ENCODE measurements at places on chromosomes 3 and 15.

DNA sequence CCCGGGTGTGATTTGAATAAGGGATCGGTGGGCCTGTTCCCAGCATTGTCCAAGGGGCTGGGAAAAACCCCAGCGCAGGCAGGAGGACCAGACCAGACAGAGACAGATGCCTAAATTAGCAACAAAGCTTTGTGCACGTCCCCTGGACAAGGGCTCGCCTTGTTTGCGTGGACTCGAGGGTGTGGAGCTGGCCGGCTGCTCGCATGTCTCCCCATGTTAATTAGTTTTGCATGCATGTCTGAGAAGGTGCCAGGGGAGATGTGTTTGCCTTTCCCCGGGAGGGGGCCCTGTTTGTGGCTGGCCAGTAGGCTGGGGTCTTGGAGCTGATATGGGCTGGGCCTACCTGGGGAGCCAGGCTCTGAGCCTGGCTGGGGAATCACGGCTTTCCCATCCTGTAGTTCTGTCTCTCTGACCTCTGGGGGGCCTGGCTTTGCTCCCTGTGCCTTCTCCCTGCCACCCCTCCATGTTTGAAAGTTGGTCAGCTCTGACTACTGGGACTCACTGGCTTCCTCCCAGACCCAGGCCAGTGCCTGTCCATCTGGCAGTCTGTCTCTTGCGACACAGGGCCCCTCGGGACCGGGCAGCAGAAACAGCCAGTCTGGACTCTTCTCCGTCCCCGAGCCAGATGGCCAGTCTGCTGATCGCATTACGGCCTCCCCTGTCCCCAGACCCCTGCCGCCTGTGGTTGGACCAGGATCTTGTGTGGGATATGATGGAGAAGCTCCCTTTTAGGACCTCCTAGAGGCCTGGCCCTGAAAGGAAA, 55.4 kb upstream of the POLG start:
- no peak for DNase-seq

DNA sequence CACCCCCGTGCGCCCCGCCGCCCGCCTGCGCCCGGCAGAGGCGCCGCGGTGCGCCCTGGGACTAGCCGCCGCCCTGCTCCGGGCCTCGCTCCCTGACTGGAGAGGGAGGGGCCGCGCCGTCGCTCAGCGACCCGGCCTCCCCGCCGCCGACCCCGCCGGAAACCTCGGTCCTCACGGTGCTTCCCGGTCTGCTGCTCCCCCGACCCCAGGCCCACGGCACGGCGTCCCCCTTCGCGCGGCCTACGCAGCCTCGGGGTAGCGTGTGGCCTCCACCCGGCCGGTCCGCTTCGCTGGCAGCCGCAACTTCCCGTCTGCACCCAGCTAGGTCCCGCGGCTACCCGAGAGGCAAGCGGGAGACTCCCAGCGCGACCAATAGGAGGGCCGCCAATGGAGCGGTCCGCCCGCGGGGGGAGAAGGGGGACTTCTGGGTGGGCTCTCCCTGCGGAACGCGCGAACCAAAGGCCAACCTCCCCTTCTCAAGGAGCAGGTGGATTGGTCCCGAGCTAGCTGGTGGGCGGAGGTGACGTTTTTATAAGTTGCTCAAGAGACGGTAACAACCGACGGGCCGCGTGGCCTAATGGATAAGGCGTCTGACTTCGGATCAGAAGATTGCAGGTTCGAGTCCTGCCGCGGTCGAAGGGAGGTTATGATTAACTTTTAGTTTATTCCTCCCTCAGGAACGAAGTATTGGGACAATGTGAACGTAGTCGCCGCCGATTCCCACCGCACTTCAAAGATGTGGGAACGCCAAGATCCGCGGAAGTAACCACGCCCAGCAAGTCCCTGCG, at the start of gene POLG:
POLG (minus strand) TSS at position 315 of the 788 bp plus-strand sequence. CDS start 1,070 bp downstream, outside the sequence.
- peak; percentile 99 for DNase-seq

DNA sequence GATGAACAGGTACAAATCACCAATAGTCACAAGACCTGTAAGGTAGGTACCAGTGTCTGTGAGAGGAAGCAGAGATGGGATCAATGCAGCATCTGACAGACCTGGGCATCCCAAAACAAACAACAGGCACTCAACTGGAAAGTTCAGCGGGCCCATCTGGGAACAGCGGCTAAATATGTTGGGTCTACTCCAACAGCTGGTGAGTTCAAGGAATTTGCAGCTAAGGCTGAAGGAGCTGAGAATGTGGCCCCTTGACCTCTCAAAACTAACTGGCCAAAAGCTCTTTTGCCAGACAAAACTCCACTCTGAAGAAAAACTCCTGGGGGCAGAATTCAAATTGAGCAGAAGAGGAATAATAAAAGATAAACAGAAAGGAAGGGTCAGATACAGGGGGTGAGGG, 24.4 kb downstream of the AVEN start:
- DNase-seq: peak; percentile 20

DNA sequence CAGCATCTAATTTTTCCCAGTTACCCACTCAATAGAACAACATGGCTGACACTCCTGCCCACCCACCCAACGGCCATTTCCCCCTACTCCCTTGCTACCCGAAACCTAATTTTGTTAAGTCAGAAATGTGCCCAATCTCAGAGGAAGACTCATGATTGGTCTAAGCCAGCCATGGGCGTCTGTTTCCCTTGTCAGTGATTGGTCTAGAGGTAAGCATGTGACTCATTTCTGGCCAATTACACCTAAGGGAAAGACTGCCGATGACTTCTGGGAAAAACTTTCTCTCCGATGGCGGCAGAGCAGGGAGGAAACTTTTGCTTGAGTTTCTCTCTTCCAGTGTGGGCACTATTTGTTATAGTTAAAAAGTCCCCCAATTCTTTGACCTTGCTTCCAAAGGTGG, 72.9 kb downstream of the RPLP1 start:
- no peak for DNase-seq

DNA sequence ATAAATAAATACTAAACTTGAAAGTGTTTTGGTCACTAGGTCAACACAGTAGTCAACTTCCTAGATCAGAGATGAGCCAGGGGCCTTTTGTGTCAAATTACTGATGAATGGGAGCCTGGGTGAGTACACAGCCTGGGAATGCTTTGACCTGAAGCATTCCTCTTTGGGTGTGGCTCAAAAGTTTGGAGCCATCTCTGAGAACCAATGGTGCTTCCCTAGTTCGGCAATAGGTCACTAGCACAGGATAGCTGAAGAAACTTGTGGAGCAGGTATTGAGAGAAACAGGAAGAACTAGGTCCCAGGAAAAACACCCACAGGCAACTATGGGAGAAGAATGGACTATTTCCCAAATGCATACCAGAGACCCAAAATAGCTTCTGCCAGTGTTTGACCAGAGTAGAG, 56.6 kb upstream of the PLXND1 start:
- no peak for DNase-seq

DNA sequence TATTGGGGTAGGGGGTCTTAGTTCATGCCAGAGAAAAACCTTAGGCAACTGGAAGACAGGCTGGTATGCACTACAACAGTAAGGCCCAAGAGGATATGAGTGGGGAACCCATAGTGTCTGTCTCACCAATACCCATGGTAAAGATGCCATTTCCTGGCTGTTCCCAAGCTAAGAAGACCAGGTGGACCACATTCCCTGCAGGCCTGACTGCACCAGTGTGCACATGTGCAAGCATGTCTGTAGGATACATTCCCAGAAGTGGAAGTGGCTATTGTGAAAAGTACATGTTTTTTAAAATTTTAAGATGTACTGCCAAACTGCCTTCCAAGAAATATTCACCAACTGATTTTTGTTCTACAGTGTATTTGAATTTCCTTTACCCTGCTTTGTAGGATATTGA, 207.3 kb upstream of the CTNNB1 start:
- DNase-seq: no peak

DNA sequence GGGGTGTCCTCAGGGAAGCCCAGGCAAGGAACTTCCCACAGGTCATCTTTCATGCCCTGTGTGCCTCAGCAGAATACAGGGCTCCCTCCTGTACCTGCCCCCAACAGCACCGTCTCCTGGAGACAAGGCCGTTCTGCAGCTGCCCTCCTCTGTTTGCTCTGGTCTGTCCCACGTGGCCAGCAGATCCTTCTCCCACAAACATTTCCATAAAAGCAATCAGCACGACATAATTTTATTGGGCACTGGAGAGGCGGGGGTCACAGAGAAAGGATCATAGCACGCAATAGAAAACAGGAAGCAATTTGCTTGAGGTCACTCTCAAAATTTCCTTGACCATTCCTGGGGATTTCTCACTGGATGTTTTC, 29.4 kb downstream of the STARD5 start:
- DNase-seq: no peak

DNA sequence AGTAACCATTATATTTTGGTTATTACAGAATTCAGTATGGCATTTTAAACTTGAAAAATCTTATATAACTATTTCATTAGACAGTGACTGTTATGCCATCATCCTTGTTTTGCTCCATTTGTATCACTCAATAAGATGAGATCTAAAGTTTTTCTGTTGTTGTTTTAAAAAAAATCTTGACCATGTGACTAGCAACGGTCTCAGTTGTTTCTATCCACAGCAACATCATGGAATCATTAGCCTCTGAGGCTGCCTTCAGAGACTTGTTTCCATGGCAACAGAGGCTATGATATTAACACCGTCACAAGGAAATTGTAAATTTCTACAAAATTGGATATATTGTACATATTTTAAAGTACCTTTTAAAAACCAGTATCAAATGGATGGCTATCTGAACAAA, 129.8 kb downstream of the DLG1 start:
- peak; percentile 38 for DNase-seq

DNA sequence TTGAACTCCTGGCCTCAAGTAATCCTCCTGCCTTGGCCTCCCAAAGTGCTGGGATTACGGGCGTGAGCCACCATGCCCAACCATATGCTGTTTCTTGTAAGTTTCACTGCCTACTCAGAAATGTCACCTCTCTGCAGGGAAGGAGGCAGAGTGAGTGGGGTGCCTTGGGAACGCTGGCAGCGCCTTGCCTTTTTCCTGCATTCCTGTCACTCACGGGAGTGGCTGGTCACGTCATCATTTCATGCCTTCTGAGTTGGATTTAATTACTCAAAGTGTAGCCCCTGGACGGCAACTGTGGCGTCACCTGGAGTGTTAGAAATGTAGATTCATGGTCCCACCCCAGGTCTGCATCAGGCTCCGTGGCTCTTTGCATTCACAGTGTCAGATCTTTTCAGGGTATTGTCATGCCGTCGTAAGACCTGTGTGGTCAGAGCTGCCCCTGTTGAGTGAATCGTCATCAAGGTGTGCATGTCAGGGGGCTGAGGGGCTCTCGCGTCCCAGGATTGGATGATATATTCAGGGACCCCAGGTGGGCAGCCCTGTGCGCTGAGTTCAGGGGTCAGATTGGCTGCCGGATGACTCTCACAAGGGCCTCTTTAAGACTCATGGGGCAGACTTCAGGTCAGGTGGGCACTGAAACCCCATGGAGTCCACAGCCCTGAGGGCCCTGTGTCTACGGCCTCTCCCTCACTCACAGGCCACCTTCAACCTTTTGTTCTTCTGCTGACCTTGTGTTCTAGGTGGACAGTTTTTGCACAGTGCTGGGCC, 65.9 kb upstream of the KLHL25 start:
- DNase-seq: no peak

GRCh38 chr3:172152874-172153273, 113.5 kb downstream of the FNDC3B start:
- peak; percentile 67 for DNase-seq

DNA sequence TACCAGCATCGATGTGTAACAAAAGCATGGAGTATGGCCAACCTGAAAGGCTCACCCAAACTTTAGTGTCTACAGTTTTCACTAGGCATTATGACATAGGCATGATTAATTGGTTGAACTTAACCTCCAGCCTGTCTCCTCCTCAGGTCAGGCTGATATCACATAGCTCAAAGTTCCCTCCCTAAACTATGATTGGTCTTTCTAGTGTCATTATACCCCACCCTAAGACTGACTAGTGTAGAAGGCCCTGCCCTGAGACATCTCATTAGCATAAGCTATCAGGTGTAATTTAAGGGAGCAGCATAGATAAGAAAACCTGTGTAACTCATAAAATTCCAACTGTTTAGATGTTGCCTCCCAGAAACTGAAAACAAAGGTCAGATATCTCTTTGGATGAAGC, 195.2 kb downstream of the ALCAM start:
- DNase-seq: no peak

GRCh38 chr3:60046210-60046609, 996.4 kb upstream of the CFAP20DC start:
- DNase-seq: no peak

- DNase-seq: no peak
Measured at GRCh38 chr3:197191897-197192296, 106.5 kb downstream of the DLG1 start.

DNA sequence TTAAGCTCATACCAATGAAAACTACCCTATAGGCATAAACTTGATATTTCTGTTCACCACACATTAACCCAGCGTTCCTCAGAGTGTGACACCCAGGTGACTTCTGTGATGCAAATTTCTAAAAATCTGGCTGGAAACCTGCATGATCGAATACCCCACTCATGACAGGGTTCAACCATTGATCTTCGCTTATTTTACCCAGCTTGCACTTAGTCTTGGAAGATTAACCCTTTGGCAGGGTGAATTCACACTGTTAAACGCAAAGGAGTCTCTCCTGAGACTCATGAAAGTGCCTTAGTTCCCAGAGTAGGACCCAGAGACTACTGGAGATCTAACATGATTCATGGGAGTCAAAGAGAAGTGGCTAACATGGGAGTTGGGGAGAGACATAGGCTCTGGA, 391.6 kb downstream of the MECOM start:
- DNase-seq: no peak

- DNase-seq: no peak
Measured at GRCh38 chr3:30663533-30664241, 57.3 kb downstream of the TGFBR2 start.

DNA sequence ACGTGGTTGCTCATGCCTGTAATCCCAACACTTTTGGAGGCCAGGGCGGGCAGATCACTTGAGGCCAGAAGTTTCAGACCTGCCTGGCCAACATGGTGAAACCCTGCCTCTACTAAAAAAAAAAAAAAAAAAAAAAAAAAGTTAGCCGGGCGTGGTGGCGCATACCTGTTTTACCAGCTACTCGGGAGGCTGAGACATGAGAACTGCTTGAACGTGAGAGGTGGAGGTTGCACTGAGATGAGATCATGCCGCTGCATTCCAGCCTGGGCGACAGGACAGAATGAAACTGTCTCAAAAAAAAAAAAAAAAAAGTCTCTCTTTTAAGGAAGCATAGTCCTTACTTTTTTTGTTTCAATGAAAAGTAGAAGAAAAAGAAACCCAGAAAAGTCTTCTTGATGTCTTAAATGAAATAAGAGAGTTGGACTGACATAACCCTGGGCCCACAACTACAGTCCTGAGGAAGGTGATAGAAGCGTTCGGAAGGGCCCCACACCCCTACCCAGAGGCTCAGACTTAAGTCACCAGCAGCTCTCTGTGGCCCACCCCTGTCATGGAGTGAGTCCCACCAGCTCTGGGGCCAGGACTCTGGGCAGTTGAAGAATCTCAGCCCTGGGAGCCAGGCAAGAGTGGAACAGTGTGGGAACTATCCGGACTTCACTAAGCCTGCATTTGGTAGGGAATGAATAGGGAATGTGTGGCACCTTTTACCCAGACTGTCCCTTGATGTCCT, 2.6 kb downstream of the NME9 start:
- no peak for DNase-seq

GRCh38 chr15:91787198-91787597, 66.3 kb upstream of the SLCO3A1 start:
- no peak for DNase-seq

Measured in IMR-90 (cell line).